ENCODE measurements at places on chromosomes 4 and X.
A peak's percentile ranks its signal among the peaks of the same experiment; 100 is the strongest.

DNA sequence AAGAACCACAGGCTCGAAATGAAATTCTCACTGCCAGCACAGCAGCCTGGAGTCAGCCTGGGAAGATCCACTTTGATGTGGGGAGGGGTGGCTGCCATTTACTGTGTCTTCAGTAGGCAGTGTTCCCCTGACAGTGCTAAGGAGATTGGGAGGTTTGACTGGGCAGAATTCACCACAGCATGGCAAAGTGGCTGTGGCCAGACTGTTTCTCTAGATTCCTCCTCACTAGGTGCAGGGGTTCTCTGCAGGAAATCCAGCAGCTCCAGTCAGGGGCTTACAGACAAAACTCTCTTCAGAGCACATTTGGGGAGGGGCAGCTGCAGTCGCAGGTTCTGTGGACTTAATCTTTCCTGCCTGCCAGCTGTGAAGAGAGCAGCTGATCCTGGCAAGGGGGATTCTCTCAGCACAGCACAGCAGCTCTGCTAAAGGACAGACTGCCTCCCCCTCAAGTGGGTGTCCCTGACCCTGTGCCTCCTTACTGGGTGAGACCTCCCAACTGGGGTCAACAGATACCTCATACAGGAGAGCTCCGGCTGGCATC, 1174.0 kb downstream of the RAPGEF2 start:
- DNase-seq = no peak

DNA sequence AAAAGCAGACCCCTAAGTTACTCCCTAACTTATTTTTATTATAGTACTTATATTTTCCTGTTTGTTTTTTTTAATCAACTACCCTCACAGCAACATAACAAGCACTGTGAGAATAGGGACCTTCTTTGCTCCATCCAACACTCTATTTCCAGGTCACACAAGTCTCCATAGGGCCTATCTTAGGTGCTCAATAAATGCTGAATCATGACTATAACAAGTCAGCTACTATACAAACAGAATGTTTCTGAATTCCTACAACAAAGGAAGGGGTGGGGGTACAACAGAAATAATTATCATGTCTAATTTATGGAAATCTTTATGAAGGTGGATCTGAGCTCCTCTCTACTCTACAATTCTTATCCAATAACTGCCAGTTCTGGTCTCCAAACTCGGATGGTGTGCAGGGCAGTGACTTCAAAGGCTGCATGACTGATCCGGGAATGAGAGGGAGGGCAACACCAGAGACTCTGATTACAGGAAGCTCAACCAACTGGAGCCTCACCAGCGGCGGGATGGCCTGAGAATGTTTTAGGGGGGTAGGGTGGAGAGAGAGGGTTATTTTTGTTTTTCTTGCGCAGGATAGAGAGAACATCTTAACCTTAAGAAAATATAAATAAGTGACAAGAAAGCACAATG, 71.1 kb downstream of the HADH start:
- no peak for DNase-seq

DNA sequence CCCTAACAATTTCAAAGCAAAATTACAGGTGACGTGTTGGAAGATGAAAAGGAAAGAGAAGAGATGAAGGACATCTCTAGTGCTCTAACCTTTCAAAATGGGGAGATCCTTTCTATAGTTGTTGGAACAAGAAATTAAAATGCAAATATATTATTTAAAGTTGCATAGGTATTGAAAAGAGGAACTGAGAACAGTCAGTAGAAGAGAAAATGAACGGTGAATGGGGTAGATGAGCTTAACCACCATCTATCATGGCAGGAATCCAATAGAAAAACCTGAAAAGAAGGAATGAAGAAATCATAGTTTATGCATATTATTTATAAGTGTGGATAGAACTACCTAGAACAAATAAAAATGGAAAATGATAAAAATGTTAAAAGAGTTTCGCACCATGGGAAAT, 42.0 kb downstream of the ANXA5 start:
- no peak for DNase-seq

GRCh38 chr4:163693776-163694175, 199.3 kb downstream of the TMA16 start:
- no peak for DNase-seq

- DNase-seq = no peak
Observed at GRCh38 chr4:124803641-124804040, 91.1 kb upstream of the ANKRD50 start.

GRCh38 chr4:25378437-25378743, 1.3 kb downstream of the ANAPC4 start:
- no peak for DNase-seq

- DNase-seq = no peak
Observed at GRCh38 chr4:41363384-41363981, 106.8 kb downstream of the UCHL1 start.

DNA sequence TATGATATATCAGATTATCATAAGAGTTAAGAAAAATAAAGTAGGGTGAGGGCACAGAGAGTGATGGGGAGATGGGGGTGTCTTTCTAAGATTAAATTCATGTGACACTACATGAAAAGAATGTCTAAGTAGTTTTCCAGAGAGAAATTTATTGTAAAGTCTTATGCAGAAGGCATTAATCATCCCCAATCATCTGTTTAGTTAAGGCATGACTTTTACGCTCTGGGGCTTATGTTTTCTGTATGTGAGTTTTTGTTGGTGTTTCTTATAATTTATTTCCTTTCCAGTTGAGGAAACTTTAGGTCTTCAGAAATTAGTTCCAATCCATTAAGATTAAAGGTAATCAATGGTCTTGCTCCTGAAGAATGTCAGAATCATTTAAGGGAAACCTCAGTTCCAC, 383.0 kb upstream of the GALNT7 start:
- DNase-seq = no peak

- DNase-seq = peak; percentile 78
Observed at GRCh38 chrX:136577552-136577951, 45.5 kb downstream of the VGLL1 start.

DNA sequence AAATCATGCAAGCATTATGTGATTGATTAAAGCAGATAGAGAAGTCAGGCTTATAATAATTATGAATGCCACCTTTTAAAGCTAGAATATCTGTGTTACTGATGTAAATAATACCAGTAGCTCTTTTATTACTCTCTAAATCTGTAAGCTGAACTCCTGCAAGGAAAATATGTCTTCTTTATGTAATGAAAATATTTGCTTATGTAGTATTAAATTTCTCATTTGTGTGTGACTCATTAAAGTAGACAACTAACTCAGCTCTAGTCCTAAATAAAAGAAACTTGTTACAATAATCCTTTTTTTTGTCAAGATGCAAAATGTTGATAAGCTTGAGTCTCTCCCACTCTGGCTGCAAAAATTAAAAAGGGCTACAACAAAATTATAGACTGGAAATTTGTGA, 137.7 kb upstream of the FAT1 start:
- DNase-seq = no peak

DNA sequence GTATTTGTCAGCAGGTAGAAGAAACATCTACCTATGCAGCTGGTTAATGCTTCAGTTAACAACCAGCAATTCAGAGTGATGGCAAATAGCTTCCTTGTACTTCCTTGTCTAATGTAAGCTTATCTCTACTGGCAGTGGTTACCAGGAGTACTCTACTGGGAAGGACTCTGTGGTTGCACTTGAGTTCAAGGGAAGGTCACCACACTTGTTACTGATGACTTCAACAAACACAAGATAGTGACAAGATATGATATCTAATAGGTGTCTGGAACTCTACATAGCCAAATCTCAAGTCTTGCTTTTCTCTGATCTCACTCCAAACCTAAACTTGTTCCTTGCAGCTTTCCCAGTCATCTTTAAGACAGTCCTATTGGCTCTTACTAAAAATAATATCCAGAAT, 1644.9 kb upstream of the TENM3 start:
- DNase-seq = no peak

- no peak for DNase-seq
Observed at GRCh38 chrX:153592966-153593688, 5.8 kb downstream of the CCNQ start.

All from CD4-positive, alpha-beta T cell treated with Interleukin-21 for 1 hour (primary cell).